ENCODE measurements at places on chromosomes 3 and 15.

- no peaks in the 10 kb centered on the region for H3K36me3 ChIP-seq
- DNase-seq = no peak
- no peaks in the 10 kb centered on the region for H3K4me1 ChIP-seq
Measured at GRCh38 chr15:66240240-66240794, 13.2 kb downstream of the MEGF11 start.

GRCh38 chr3:10688126-10688525 is 127.9 kb upstream of the SLC6A11 start:
- H3K4me1 ChIP-seq = no peaks in the 10 kb centered on the region
- no peak overlapping the region for H3K4me3 ChIP-seq
- no peaks in the 10 kb centered on the region for H3K36me3 ChIP-seq
- peaks cover 21% of the 10 kb centered on the region for H3K27me3 ChIP-seq

DNA sequence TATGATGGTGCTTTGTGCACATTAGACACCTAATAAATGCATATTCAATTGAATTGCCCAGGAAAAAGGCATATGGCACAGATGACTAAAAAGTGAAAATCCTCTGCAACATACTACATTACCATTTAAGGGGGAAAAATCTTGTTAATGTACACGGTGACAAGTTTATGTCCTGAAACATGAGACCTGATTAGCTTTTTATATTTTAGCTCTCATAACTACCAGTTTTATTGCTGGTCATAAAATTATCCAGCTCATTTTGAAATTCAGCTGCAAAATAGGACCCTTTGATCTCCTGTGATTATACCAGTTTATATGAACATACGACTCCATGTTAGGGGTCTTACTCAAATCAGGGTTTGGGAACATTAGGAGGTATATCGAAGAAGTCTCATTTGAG is 684.6 kb upstream of the CCDC54 start:
- no peak overlapping the region for H3K4me3 ChIP-seq
- no peak overlapping the region for H3K27ac ChIP-seq
- no peaks in the 10 kb centered on the region for H3K27me3 ChIP-seq
- no peaks in the 10 kb centered on the region for H3K36me3 ChIP-seq
- no peaks in the 10 kb centered on the region for H3K4me1 ChIP-seq
- no peak for DNase-seq

DNA sequence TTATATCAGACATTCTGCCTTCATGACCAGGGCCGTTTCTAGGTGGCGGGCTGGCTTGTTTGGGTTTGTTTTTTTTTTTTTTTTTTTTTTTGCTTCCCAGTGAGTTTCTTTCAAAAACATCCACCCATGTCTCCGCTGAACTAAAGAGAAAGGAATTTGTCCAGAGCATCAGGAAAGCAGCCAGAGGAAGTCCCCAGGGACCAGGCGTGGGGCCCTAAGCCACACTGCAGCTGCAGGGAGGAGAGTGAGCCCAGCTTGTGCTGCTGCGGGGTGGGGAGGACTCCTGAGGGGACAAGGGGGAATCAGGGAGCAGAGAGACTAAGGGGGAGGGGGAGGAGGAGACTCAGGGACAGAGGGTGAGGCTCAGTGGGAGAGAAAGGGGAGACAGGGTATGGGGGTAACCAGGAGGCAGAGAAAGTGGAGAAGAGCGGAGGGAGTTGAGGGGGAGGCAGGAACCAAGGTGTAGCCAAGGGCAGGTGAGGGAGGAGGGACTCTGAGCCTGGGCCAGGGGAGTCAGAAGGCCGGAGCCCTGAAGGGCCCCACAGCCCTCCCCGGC is 49.5 kb downstream of the CYP11A1 start:
- H3K4me1 ChIP-seq = peaks cover 61% of the 10 kb centered on the region
- H3K4me3 ChIP-seq = peak overlapping the region; percentile 27
- H3K36me3 ChIP-seq = no peaks in the 10 kb centered on the region
- peak; percentile 92 for DNase-seq

DNA sequence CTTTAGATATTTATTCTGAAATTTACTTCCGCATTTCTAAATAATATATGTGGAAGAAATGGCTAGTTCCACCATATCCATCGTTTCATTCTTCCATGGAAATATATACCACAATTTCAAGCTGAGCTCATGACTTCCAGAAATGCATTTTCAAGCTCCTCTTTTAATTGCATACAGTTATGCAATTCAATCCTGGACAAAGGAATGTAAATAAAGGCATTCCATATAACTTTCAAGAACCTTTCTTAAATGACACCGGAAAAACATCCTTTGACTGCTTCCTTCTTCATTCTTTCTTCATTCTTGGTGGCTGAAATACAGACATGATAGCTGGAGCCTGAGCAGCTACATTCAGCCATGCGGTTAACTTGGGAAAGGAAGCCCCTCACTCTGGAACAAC is 185.2 kb upstream of the GADL1 start:
- DNase-seq = no peak
- no peak overlapping the region for H3K4me3 ChIP-seq
- H3K36me3 ChIP-seq = no peaks in the 10 kb centered on the region
- no peak overlapping the region for H3K27ac ChIP-seq
- H3K27me3 ChIP-seq = peaks cover 4% of the 10 kb centered on the region

DNA sequence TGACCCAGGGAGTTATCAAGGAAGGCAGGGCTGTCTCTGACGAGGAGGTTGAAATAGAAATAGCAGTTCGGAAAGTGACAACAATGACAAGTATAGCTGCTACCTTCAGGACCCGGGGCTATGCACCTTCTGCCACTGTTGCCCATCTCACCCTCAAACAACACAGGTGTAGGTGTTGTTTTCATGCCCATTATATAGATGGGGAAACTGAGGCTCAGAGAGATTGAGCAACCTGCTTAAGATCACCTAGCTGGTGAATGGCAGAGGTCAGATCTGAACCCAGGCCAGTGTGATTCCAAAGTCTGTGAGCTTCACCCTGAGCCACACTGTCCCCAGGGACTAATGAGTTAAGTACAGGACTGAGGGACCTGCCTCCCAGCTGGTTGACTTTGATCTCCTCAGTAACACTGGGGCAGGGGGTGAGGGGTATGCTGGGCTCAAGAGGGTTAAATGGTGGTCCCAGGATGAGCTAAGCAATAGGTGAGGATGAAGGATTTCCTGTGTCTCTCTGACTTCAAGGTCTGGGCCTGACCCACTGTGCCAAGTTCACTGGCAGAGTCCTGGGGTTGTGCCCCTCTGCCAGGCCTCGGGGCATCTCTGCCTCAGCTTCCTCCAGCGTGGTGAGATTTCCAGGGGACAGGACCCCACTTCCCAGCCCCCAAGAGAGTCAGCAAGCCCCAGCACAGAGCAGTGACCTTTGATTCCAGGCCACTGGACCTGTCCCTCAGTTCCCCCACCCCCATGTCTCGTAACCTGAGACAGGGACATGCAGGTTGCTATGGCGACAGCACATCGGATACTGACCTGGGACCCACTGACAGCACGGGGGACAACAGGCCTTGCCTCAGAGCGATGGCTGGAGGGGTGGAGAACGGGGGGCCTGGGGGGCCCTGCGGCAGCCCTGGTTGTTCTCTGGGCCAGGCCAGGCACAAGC is 35.0 kb downstream of the ATP2B2 start:
- H3K27me3 ChIP-seq = peaks cover 72% of the 10 kb centered on the region
- no peak for DNase-seq
- no peak overlapping the region for H3K4me3 ChIP-seq
- no peak overlapping the region for H3K27ac ChIP-seq
- H3K4me1 ChIP-seq = peaks cover 8% of the 10 kb centered on the region
- H3K36me3 ChIP-seq = no peaks in the 10 kb centered on the region

DNA sequence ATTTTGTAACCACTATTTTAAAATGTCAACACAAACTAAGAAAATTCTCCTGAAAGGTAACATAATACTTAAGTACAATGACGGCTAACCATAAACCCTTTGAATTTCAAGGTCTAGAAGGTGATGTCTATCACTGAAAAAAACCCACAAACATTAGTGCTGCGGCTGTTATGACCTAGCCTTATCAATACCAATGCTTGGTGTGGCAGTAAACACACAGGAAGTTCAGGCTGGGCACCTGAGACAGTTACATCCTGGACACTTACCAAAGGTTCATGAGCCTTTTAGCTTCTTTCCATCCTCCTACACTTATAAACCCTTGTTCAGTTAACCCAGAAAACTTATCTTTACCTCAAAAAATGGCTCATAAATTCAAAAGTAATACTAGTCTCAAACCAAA is 5.8 kb downstream of the HSPBAP1 start:
- H3K27ac ChIP-seq = no peak overlapping the region
- H3K27me3 ChIP-seq = no peaks in the 10 kb centered on the region
- no peak for DNase-seq
- H3K4me1 ChIP-seq = peaks cover 6% of the 10 kb centered on the region

GRCh38 chr15:37016231-37016630 is 84.1 kb downstream of the MEIS2 start:
- peaks cover 85% of the 10 kb centered on the region for H3K4me1 ChIP-seq
- DNase-seq = no peak
- H3K27ac ChIP-seq = peak overlapping the region; percentile 84
- H3K4me3 ChIP-seq = peak overlapping the region; percentile 24
- no peaks in the 10 kb centered on the region for H3K36me3 ChIP-seq

DNA sequence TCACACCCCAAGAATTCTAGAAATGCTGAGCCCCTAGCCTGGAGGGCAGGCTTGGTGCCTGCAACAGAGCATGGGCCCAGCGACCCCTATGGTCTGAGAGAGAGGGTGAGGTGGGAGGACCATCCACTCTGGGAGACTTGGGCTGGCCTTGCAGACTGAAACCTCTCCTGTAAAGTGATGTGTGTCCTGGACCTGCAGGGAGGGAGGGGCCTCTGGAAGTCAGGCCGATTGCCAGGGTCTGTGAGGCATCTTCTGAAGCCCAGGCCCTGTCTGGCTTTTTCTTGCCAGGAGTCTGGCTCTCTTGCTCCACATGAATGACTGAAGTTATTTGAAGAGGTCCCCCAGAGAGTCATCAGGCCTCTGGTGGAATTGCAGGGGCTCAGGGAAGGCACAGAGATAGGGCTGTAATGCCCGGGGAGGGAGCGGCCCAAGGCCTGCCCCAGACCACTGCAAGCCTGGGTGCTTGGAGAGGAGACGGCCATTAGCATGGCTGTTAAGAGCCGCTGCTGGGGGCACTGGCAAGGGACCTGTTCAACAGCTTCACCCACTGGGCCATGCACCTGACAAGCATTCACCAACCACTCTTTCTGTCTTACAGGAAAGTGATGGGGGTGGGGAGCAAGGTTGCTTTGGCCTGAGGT is 56.0 kb upstream of the CHRNA7 start:
- H3K27me3 ChIP-seq = peaks cover 68% of the 10 kb centered on the region
- H3K4me3 ChIP-seq = no peak overlapping the region

DNA sequence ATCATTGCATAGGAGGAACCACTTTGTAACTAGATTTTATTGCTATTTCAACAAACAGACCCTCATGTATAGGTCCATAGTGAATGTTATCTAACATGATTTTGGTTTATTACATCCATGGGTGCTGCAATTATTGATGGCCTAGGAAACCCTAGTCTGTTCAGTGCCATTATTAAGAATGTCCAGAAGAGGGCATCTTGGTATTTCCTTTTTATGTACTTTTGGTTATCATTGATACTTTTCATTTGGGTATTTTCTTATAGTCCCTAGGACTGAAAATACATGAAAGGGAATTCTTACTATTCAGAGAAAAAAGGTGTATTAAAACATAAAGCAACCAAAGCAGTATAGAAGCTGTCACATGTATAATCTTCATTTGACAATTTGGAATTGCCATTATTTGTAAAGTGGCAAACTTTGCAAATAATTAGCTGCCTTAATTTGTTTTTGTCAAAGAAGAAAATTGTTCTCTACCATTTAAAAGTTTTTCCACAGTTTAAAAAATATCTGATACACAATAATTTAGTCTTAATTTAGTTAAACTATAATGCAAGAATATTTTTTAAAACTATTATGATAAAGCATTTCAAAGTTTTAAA is 48.7 kb downstream of the CNOT10 start:
- no peak for DNase-seq
- H3K27ac ChIP-seq = no peak overlapping the region
- H3K4me1 ChIP-seq = no peaks in the 10 kb centered on the region
- H3K36me3 ChIP-seq = peaks cover 43% of the 10 kb centered on the region
- H3K27me3 ChIP-seq = no peaks in the 10 kb centered on the region

- no peak overlapping the region for H3K4me3 ChIP-seq
- peak overlapping the region; percentile 20 for H3K27ac ChIP-seq
- DNase-seq = no peak
- H3K36me3 ChIP-seq = no peaks in the 10 kb centered on the region
- no peaks in the 10 kb centered on the region for H3K4me1 ChIP-seq
Measured at GRCh38 chr3:186492385-186492984, 51.7 kb downstream of the CRYGS start.

GRCh38 chr15:40836020-40836419 is 7.5 kb upstream of the PPP1R14D start:
- no peak for DNase-seq
- H3K36me3 ChIP-seq = no peaks in the 10 kb centered on the region
- no peak overlapping the region for H3K27ac ChIP-seq
- no peaks in the 10 kb centered on the region for H3K4me1 ChIP-seq
- H3K4me3 ChIP-seq = no peak overlapping the region

DNA sequence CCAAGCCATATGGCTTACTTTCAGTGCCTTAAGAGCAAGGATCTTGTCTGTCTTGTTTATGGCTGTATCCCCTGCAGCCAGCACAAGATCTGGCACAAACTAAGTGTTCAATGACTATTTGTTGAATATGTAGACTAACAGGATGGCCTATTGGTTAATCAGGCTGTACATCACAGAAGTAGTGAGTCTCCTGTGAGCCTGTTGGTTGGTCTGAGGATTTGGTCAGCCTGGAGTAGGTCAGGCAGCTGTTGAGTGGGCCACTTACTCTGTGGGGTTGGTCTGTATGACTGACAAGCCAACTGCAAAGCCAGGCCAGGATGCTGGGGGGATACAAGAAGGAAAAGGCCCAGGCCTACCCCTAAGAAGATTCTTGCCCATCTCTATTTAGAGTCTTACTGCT is 33.4 kb upstream of the CILP start:
- H3K4me3 ChIP-seq = no peak overlapping the region
- no peak for DNase-seq
- no peaks in the 10 kb centered on the region for H3K36me3 ChIP-seq
- no peaks in the 10 kb centered on the region for H3K27me3 ChIP-seq

GRCh38 chr3:184592371-184593219 is 31.0 kb downstream of the EPHB3 start:
- no peak overlapping the region for H3K27ac ChIP-seq
- no peak for DNase-seq
- H3K4me1 ChIP-seq = peaks cover 27% of the 10 kb centered on the region
- H3K27me3 ChIP-seq = no peaks in the 10 kb centered on the region

DNA sequence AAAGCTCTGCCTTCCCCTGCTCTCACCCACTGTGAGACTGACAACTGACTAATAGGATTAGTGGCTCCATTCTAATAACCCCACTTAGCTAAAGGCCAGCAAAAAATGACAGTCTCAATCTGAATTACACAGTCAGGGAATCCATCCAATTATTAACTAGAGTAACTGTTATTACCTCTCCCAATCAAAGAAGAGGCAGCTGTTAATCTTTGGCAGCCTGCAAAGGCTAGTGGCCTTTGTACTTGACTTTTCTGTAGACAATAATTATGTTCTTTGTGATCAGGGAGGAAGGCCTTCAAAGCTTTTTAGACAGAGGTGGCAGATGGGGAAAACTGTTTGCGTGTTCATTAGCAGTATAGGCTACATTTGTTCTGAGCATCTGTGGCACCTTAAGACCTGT is 177.7 kb downstream of the ISL2 start:
- H3K4me1 ChIP-seq = peaks cover 15% of the 10 kb centered on the region
- H3K4me3 ChIP-seq = no peak overlapping the region
- no peaks in the 10 kb centered on the region for H3K27me3 ChIP-seq
